ENCODE measurements at places on chromosomes 13 and 19. TPM values are rescaled to one million over a fixed set of nuclear protein-coding genes. Genes with fewer than 3 reads are reported as not detected.

Gene RNF113B
- polyA plus RNA-seq, result not detected

Gene RFX1
- polyA plus RNA-seq, result 0.38 TPM

Gene GAMT
- polyA plus RNA-seq, result 26.9 TPM

Gene SIAH3
- not detected for polyA plus RNA-seq

GRCh38 chr19:15225760-15226159 lies 6.5 kb downstream of the EPHX3 start:
- DNase-seq, result no peak

- DNase-seq, result peak; percentile 24
Observed at GRCh38 chr13:26679411-26680122, 81.0 kb downstream of the GPR12 start.

DNA sequence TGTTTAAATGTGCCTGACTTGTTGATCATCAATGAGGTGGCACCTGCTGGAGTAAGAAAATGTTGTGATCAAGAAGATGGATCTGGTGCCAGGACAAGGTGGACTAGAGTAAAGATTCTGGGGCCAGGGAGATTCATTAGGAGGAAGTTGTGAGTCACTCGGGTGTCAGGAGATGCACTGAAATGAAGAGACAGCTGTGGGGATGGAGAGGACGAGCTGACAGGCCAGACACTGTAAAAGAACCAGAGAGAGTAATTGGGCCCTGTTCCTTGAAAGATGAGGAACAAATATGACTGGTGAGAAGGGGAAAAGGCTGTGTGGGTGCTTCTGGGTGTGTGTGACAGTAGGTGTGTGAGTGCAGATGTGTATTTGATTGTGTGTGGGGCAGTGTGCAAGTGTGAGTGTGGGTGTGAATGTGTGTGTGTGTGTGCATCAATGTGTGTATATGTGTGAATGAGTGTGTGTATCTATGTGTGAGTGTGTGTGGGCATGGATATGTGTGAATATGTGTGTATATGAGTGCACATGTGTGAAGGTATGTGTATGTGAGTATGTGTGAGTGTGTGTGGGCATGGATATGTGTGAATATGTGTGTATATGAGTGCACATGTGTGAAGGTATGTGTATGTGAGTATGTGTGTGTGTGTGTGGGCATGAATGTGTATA lies 260.5 kb downstream of the RFC3 start:
- DNase-seq, result no peak

All from AG04450 (cell line).